ENCODE measurements at places on chromosomes 13 and 19. TPM values are rescaled to one million over a fixed set of nuclear protein-coding genes. Genes with fewer than 3 reads are reported as not detected.

IL12RB1 gene
- not detected for total RNA-seq

- no peak for DNase-seq
Measured at GRCh38 chr19:33703821-33704220, 82.1 kb downstream of the CHST8 start.

GRCh38 chr19:7862413-7862951 lies 11.7 kb downstream of the PRR36 start:
- no peak for DNase-seq

DNA sequence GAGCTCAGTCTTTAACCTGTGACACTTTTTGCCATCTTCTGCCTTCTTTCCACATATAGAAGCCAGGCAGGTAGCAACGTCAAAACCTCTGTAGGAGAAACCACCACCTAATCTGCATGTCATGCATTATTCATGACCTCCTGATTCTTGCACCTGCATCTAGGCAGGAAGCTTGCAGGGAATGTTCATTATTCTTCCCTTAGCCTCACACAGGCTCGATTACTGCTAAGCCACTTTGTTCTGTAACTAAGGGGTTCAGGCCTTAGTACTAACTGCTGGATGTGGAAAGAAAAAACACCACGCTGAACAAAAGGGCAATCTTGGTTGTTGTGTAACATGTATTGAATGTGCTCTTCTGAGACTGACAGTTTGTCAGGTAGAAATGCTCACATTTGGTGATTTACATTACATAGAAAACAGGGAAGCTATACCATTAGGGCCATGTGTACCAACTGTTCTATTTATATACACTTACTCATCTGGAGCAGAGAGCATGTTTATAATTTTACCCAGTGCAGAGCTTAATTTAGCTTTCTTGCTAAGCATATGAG lies 366.9 kb downstream of the KLF12 start:
- no peak for DNase-seq

- no peak for DNase-seq
Measured at GRCh38 chr13:37288057-37288720, 182.7 kb upstream of the CSNK1A1L start.

GRCh38 chr13:19984430-19985218 lies 26.1 kb downstream of the ZMYM2 start:
- no peak for DNase-seq
